ENCODE measurements at places on chromosomes 6 and 20. TPM values are rescaled to one million over a fixed set of nuclear protein-coding genes. Genes with fewer than 3 reads are reported as not detected.

DNA sequence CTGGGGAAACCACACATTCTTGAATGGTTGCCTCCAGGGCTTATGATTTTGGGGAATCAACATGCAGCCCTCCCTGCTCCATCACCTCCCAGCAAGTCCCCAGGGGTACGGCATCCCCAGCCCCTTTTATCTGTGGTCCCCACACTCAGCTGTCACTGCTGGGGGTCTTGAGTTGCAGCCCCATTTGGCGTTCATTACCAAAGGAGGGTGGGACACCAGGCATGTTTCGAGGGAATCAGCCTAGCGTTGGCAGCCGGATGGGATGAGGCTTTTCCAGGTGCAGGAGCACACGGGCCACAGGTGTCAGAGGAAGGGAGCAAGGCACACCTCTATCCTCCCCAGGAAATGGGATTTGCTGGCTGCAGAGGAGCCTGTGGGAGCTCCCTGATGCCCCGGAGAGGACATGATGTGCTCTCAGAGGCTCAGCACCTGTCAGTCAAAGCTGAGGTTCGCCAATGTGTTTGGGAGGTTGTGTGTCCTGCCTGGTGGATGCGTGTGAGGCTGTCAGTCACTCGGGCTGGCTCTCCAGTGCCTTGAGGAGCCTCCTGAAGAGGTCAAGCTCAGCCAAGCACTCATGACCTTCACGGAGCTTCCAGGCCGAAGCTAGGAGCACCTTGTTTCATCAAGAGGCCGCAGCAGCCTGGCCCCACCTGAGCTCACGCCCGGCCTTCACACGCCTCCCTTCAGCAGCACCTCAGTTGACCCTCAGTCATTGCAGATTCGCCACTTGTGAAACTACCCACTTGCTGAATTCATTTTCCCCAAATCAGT, 95.0 kb downstream of the ERMARD start:
- peak; percentile 68 for DNase-seq

DNA sequence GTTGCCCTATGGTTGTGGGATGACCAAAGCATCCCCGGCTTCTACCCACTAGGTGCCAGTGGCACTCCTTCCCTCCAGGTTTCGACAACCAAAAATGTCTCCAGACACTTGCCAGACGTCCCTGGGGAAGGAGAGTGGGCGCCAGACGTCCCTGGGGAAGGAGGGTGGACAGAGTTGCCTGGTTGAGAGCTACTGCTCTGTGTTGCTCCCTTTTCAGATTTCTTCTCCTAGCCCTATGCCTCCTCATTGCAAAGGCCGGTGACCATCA, 13.1 kb downstream of the LRRC73 start:
- no peak for DNase-seq

DNA sequence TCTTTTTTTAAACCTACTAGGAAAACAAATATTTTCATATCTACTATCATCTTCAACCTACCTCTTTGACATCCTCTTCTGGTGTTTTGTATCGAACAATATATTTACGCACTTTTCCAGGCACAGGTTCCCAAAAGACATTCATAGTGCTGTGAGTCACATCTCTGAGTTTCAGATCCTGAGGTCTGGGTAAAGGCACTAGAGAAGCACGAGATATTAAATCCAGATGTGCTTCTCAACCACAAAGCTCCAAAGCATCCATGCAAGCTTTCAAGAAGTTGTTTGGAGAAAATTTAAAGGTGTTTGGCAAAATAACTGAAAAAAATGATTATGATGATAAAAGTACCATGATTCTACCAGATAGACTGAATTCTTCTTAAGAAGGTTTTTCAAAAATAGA, 62.7 kb downstream of the COL12A1 start:
- DNase-seq = no peak

GRCh38 chr20:48131581-48131980, 346.3 kb upstream of the SULF2 start:
- no peak for DNase-seq

GRCh38 chr6:120646101-120646500, 688.2 kb downstream of the TBC1D32 start:
- DNase-seq = no peak

GRCh38 chr20:12061466-12061865, 143.8 kb downstream of the BTBD3 start:
- DNase-seq = no peak

DNA sequence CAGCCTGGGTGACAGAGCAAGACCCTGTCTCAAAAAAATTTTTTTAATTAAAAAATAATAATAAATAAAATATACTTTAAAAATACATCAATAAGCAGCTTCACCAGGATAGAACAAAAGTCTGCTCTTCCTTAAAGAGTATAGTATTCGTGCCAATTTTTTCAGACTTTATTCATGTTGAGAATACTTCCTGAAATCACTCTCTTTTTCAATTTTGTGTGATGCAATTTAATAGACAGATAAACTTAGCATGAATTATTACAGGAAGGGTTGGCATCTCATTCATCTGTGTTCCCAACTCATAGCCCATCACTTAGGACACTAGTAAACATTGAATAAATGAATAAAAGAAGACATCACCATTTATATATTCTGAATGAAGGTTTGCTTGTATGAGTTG, 52.4 kb downstream of the IPCEF1 start:
- no peak for DNase-seq

DNA sequence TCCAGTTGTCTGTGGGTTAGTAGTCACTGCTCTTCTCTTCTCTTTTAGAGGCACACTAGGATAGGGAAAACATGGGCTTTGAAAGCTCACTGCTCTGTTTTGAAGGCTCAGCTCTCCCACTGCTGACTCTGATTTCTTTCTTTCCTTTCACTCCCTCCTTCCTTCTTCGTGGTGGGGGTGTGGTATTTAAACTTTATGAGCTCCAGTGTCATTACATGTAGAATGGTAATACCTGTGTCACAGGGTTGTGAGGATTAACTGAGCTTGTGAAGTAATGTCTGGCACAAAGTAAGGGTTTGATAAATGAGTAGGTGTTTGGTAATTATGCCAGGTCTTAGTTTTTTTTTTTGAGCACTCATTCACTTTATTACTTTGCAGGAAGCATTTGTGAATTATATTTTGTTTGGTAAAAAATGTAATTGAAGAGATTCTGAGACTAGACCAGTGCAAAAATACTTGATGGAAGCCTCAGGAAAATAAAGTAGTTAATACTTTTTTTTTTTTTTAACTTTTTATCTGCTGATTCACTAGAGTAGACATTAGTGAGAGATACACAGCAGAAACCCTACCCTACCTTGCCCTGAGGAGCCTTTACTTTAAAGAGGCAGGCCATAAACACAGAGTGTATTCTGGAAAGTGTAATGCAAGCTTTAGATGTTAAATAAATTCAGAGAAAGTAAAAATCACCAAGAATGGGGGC, 17.3 kb downstream of the SMAP1 start:
- no peak for DNase-seq

DNA sequence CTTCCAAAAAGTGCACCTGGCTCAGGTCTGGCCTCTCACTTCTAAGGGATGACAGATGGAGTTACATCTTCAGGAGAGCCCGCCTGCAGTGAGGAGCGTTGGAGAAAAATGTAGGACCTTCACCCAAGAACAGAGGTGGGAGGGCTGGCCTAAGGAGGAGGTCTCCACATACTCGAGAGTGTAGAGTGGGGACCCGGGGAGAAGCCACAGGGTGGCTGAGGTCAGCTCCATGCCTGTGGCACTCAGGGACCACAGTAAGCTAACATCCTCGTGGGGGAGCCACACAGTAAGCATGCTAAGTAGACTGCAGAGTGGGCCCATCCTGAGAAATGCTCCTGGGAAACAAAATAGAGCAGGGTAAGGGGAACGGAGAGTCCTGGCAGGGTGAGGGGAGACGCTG, 24.0 kb downstream of the AAR2 start:
- no peak for DNase-seq

SPTLC3 gene
- total RNA-seq = 2.2 TPM

SLC13A3 gene
- 0.57 TPM for total RNA-seq

CRISP2 gene
- not detected for total RNA-seq

ADGRF4 gene
- total RNA-seq = not detected
